H7 (cell line): ENCODE measurements at places on chromosomes 2 and 18.
A peak's percentile ranks its signal among the peaks of the same experiment; 100 is the strongest.

DNA sequence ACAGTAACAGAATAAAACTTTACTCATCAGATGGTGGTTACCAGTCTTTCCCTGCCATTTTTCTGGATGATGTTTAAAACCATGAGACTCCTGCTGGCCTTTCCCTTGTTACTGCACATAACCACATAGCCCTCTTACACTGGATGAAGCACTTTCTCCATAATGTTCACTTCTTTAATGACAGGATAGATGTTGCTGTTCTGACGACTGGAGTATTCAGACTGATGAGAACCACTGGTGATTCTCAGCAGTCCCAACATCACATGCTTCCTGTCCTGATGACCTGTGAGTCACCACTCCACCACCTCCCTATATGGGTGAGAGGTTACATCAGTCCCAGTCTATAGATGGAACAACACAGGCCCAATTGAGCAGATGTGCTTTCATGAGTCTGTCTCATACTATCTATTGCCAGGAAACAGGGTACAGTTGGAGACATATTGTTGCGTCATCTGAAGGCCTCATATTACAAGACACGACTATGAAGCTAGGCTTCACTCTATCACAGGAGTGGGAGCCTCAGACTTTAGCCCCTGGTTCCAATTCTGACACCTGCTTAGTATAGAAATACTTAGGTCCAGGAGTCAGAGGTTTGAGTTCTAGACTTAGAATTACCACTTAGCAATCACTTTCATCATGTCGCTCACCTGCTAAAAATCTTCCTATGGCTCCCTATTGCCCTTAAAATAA, 145.7 kb upstream of the KLF7 start:
- no peak for DNase-seq

DNA sequence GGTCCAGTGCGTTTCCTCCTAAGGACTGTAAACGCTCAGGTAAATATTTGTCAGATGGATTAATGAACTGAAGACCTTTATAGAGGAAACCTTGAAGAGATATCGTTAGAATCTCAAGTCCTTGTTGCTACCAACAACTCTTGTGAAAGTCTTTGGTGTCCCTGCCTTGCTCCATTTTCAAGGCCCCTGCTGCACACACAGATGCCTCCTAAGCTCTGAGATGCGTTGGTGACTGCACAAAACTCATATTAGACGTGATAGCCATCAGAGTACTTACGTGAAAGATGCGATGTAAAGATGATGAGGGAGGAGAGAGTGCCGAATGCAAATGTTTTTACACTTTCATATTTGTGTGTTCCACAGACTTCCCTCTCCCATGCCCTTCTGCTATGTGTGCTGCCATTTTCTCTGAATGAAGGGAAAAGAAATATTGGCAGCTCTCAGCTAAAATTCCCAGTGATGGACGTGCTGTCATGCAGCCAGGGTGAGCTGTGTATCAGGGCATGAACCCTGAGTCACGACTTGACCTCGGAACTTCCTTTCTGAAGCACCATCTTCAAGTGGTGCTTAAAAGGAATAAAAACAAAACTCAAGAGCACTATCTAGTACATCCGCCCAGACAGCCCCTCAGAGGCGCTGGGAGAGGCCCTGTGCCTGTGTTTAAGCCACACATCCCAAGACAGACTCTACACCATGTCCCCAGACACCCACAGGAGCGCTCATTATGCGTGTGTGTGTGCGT, 117.4 kb downstream of the FAM210A start:
- DNase-seq: no peak

- DNase-seq: peak; percentile 68
Observed at GRCh38 chr18:49500201-49500921, 13.3 kb upstream of the C18orf32 start.

- DNase-seq: no peak
Observed at GRCh38 chr2:230758566-230759480, 46.2 kb downstream of the CAB39 start.

- DNase-seq: no peak
Observed at GRCh38 chr2:95215018-95215612, 7.8 kb downstream of the ZNF892 start.

- DNase-seq: no peak
Observed at GRCh38 chr2:77567723-77568122, 45.5 kb upstream of the LRRTM4 start.

DNA sequence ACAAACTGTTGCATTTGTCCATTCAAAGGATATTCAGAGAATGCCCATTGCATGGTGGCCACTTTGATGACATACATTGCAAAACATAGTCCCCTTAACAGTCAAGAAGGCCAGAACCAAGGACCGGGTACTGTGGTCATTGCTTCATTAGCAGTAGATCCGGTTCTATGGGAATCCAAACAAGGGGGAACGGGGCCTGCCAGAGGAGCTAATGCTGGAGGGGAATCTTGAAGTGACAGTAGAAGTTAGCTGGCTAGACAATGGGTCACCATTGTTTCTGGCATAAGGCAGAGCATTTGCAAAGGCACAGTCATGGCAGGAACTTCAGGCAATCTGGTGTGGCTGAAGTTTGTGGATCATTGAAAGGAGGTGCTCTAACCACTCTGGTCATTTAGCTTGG, 279.7 kb downstream of the SS18 start:
- no peak for DNase-seq

DNA sequence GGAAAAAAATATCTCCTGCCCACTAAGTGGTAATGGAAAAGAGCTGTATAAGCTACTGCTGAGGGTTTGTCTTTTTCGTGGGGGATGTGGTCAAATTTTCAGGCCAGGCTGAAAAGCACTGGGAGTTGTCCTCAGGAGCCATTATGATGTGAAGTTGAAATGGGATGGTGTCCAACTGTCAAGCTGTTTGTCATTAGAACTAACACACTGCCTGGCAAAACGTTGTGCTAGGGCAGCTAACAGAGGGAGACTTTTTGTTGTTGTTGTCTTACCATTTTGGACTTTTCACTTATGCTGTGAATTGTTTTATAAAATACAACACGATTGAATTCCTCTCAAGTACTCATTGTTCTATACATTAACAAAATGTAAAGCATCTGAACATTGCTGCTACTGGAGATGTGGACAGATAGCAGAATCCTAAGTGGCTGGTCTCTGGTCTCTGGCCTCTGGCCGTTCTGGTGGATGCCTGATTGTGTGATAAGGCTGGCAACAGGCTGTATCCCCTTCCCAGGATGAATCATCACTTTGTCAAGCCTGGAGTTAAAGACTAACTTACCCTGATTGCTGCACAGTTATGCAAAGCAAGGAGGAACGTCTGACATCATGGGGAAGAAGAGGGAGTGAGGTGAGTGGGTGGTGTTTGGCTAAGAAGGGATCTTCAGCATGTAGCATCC, 2.3 kb downstream of the MYO1B start:
- DNase-seq: no peak

DNA sequence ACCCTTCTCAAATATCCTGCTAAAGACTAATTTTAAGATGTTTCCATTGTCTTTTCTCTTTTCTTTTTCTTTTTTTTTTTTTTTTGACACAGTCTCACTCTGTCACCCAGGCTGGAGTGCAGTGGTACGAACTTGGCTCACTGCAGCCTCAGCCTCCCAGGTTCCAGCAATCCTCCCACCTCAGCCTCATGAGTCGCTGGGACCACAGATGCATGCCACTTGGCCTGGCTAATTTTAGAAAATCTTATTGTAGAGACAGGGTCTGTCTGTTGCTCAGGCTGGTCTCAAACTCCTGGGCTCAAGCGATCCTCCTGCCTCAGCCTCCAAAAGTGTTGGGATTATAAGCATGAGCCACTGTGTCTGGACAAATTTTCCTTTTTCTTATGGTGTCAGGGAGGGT, 167.5 kb downstream of the MCFD2 start:
- DNase-seq: no peak

- no peak for DNase-seq
Observed at GRCh38 chr2:133437492-133437891, 130.8 kb downstream of the NCKAP5 start.

- no peak for DNase-seq
Observed at GRCh38 chr2:159936471-159936870, 125.9 kb downstream of the PLA2R1 start.

GRCh38 chr2:60560734-60561644, 7.5 kb upstream of the BCL11A start:
- peak; percentile 50 for DNase-seq

DNA sequence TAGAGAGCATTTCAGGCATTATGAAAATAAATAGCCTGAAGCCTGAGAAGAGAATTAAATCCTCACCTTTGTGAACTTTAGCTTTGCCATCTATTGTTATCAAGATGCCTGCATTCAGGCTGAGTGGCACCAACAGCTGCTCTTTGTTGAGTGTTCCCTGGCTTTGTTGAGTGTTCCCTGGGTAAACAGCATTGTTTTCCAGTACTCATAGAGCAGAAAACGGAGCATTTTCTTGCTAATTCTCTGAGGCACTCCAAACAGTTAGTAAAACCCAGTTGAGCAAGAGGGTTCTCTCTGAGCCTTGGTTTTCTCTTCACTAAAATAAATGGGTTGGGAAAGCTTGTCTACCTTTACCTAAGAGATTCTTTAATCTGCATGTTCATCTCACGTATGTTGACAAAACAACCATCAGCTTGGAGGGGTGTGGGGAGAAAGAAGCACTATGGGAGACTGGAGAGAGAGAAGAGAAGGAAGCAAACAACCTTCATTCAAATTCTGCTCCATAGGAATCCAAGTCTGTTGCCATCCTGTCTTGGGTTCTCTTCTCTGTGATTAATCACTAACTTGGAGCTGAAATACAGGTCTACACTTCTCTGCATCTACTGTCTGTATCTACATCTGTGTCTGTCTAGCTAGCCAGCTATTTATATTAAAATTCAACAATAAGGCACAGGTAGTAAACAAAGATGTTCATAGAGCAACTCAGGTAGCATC, 567.0 kb upstream of the SOX11 start:
- peak; percentile 31 for DNase-seq

GRCh38 chr2:64201151-64201550, 56.9 kb upstream of the PELI1 start:
- no peak for DNase-seq

DNA sequence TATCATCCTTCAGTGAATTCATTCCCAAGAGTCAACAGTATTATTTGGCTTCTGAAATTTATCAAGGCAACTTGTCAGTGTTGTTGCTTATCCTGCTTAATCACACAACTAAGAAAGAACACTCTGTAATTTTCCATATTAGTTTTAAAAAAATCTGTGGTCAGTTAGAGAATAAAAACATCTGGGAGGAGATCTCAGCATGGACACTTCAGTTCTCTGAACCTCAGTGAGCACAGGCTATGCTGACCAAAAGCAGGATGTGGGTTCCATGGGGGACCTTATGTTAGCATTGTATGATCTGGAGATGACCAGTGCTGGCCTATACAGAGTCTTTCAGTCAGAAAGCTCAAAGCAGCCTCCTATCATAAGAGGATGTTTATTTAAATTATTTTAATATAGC, 79.1 kb upstream of the KLHL14 start:
- DNase-seq: no peak

- DNase-seq: no peak
Observed at GRCh38 chr2:219183151-219183772, 5.2 kb downstream of the RETREG2 start.

GRCh38 chr2:60385648-60386047, 167.8 kb downstream of the BCL11A start:
- DNase-seq: no peak

DNA sequence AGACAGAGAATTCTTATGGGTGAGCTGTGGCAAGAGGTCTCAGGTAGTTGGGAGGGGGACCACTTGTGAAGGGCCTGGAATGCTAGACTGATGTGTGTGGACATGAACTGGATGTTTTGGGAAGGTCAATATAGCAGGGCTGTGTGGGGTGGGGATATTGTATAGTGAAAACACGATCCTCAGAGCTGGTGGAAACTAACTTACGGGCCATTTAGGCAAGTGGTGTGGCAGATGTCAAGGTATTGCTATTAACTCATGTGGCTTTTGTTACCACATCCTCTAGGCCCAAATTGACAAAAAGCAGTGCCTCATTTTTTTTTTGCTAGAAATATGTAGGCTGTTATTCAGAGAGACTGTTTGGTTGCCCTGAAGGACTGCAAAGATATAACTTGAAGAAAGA, 8.0 kb upstream of the GALNT1 start:
- no peak for DNase-seq

DNA sequence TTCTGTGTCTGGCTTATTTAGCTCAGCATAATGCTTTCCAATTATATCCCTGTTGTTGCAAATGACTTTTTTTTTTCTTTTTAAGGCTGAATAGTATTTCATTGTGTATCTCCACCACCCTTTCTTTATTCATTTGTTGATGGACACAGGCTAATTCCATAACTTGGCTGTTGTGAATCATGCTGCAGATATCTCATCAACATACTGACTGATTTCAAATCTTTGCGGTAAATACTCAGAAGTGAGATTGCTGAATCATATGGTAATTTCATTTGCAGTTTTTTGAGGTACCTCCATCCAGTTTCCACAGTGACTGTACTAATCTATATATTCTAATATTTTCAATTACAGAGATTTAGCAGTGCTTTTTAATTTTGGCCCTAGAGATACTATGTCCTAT, 266.2 kb downstream of the TMX3 start:
- no peak for DNase-seq

DNA sequence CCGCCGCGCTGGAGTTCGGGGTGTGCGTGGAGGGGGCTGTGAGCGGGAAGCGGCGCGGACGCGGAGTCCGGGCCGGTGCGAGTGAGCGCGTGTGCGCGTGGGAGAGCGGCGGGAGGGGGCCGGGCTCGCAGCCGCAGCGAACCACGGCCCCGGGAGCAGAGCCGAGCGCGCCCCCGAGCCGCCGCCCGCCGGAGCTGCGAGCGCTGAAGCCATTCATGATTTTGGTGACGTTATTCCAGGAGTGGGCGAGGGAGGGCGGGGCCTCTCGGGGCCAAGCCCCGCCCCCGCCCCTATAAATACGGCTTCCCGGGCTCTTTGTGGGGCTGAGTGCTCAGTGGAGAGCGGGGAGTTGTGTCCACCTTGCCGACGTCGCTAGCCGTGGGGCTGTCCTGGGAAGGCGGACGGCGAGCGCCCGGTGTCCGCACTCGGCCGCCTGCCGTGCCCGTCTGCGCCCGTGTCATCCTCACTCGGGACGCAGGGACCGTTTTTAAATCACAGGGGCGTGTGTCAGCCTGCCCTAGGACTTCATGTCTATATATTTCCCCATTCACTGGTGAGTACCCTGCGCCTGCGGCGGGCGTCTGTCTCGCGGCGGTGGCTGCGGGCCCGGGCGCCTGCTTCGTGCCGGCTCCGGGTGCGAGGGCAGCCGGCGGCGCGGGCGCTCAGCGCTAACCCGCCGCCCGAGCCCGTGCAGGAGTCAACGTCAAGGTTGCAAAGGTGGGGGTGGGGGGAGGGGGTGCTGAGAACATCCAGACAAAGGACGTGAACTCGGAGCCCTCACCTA, at the start of gene LBH:
Gene LBH, plus strand, starts transcription at position 323 of the 784 bp plus-strand sequence. Its CDS starts 205 bp downstream, at position 528.
- DNase-seq: peak; percentile 95

DNA sequence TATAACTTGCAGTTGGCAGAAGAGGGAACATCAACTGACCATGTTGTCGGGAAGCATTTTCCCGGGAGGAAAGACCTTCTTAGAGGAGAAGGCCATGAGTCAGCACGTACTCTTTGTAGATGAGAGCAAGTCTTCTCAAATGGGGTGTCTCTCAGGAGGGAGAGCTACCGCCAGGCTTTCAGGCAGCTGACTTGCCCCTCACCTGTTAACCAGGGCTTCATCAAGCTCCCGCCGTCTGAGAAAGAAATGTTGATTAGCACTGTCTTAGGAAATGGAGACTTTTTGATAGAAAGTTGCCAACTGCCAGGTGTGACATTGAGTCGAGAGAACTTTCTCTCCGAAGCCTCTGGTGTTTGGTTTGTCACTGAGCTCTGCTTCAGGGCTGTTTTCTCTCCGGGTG, 196.1 kb downstream of the ZNF407 start:
- DNase-seq: no peak

- no peak for DNase-seq
Observed at GRCh38 chr2:181546086-181546485, 88.9 kb downstream of the ITGA4 start.
